Muscle of leg (tissue), 16 donors: ENCODE measurements at places on chromosomes 7 and 10. TPM values are rescaled to one million over a fixed set of nuclear protein-coding genes. Genes with fewer than 3 reads are reported as not detected.

DNA sequence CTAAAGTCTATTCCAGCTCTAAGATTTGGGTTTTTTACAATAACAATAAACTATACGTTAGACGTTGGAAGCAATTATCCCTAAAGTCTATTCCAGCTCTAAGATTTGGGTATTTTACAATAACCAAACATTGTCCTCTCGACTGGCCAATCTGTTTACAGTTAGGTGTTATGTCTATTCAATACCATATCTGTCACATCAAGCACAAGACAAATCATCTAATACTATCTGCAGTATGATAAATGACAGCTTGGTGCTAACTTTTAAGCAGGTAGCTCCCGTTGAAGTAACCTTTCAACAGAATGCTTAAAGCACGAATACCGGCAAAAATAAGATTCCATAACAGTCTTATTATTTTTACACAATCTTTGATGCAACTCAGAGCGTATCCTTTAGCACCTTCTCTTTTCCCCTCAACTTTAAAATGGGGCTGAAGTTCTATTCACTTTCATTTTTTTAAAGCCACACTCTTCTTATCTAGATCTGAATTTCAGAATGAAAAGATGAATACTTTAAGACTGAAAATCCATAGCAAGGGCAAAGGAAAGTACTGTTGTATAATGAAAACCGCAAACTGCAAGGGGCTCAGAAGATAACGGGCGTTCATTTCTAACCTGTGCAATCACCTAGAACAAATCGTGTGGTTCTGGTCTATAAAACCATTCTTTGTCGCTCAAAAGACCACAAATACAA is 925 bp downstream of the H2AZ2 start:
- no peak for DNase-seq
- H3K36me3 ChIP-seq = peaks cover 3% of the 10 kb centered on the region
- H3K27me3 ChIP-seq = no peaks in the 10 kb centered on the region
- peak overlapping the region; percentile 99 for H3K27ac ChIP-seq
- peak overlapping the region; percentile 72 for H3K4me3 ChIP-seq

DNA sequence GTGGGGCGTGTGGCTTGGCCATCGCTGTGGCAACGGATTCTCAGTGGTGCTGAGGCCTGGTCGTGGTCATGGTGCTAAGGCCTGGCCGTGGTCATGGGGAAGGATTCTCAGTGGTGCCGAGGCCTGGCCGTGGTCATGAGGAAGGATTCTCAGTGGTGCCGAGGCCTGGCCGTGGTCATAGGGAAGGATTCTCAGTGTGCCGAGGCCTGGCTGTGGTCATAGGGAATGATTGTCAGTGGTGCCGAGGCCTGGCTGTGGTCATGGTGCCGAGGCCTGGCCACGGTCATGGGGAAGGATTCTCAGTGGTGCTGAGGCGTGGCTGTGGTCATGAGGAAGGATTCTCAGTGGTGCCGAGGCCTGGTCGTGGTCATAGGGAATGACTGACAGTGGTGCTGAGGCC is 327.9 kb downstream of the ADARB2 start:
- H3K27ac ChIP-seq = no peak overlapping the region
- no peaks in the 10 kb centered on the region for H3K36me3 ChIP-seq
- H3K27me3 ChIP-seq = peaks cover 11% of the 10 kb centered on the region

DNA sequence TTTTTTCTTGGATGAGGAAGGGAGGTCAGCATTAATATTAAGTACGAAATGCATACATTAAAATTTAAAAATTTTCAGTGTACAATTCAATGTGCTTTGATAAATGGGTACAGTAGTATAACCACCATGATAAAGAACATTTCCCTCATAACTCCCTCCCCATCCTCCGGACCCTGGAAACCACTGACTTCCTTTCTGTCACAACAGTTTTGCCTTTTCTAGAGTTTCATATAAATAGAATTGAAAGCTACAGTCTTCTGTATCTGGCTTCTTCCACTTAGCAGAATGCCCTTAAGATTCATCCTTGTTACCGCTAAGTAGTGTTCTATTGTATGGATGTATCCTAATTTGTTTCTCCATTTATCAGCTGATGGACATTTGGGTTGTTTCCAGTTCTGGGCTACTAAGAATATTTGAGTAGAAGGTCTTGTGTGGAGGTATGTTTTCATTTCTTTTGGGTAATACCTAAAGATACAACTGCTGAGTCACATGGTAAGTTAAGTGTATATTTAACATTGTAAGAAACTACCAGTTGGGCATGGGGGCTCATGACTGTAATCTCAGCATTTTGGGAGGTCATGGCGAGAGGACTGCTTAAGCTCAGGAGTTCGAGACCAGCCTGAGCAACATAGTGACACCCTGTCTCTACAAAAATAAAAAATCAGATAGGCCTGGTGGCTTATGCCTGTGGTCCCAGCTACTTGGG is 30.8 kb downstream of the ABI1 start:
- no peak overlapping the region for H3K27ac ChIP-seq
- no peaks in the 10 kb centered on the region for H3K36me3 ChIP-seq
- no peak overlapping the region for H3K4me3 ChIP-seq
- H3K27me3 ChIP-seq = no peaks in the 10 kb centered on the region
- peak; percentile 7 for DNase-seq

GRCh38 chr10:102120991-102121738 is 997 bp upstream of the LDB1 start:
- peaks cover 52% of the 10 kb centered on the region for H3K4me1 ChIP-seq
- peak; percentile 95 for DNase-seq
- H3K27ac ChIP-seq = peak overlapping the region; percentile 99
- peaks cover 4% of the 10 kb centered on the region for H3K36me3 ChIP-seq

GRCh38 chr7:2460188-2460587 is 16.0 kb downstream of the GRIFIN start:
- DNase-seq = peak; percentile 19
- peaks cover 11% of the 10 kb centered on the region for H3K4me1 ChIP-seq
- no peak overlapping the region for H3K27ac ChIP-seq
- no peak overlapping the region for H3K4me3 ChIP-seq
- H3K36me3 ChIP-seq = no peaks in the 10 kb centered on the region

DNA sequence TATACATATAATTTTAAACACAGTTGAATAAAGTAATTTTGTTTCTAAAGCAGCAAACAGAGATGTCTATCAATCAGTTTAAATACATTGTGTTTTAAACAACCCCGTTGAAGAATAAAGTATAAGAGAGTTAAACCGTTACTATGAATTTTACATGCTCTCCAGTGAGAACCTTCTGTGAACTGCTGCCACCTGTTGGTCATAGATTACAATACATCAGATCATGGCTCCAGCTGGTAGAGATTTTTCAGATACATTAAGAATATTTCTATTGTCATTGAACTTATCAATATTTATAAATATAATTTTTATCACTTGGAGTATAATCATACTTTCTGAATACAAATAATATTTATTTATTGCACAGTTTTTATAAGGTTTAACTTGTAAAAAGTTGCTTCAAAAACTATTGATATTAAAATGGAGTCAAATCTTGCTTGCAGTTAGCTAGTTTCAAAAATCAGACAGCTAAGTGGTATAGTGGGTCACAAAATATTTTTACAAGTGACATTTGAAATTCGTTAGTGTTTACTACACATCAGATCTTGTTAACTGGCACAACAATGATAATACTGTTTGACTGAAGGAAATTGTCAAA is 561.2 kb upstream of the PHF14 start:
- no peaks in the 10 kb centered on the region for H3K36me3 ChIP-seq
- H3K4me3 ChIP-seq = no peak overlapping the region
- peak; percentile 54 for DNase-seq
- no peaks in the 10 kb centered on the region for H3K27me3 ChIP-seq
- H3K27ac ChIP-seq = no peak overlapping the region

DNA sequence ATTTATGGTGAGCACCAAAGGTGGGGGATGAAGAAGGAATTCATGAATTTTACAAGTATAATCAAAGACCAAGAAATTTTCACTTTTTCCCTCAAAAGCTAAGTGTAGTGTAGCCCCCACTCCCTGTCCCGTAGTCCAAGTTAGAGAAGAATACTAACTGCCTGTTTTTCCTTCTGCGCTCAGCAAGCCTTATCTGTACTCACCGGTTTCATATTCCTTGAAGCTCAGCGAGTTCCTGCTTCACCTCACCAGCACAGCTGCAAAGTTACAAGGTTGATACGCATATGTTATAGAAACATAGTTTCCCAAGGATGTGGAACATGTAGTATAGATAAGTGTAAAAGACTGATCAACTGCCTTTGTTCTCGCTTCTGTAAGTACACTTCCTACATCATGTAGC is 16.0 kb upstream of the ZNF33B start:
- H3K27me3 ChIP-seq = no peaks in the 10 kb centered on the region
- no peak for DNase-seq
- H3K36me3 ChIP-seq = no peaks in the 10 kb centered on the region
- no peak overlapping the region for H3K4me3 ChIP-seq
- no peaks in the 10 kb centered on the region for H3K4me1 ChIP-seq
- H3K27ac ChIP-seq = no peak overlapping the region

DNA sequence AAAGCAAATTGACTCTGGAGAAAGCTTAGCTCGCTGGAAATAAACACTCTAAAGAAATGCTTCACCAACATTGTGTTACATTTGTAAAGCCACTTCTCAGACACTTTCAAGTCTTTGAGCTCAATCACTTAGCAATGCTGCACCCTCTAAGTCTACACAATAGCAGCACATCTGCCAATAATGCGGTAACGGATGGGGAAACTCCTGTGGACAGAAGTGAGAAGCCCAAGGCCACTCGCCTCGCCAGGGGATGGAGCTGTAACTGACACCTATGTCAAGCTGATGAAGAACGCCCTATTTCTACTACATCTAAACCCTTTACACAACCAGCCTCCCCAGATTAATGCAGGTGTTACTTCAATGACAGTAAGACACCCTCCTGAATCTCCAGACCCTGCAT is 167.7 kb downstream of the SFMBT2 start:
- peaks cover 2% of the 10 kb centered on the region for H3K4me1 ChIP-seq
- peaks cover 6% of the 10 kb centered on the region for H3K36me3 ChIP-seq
- DNase-seq = no peak
- no peak overlapping the region for H3K4me3 ChIP-seq

DNA sequence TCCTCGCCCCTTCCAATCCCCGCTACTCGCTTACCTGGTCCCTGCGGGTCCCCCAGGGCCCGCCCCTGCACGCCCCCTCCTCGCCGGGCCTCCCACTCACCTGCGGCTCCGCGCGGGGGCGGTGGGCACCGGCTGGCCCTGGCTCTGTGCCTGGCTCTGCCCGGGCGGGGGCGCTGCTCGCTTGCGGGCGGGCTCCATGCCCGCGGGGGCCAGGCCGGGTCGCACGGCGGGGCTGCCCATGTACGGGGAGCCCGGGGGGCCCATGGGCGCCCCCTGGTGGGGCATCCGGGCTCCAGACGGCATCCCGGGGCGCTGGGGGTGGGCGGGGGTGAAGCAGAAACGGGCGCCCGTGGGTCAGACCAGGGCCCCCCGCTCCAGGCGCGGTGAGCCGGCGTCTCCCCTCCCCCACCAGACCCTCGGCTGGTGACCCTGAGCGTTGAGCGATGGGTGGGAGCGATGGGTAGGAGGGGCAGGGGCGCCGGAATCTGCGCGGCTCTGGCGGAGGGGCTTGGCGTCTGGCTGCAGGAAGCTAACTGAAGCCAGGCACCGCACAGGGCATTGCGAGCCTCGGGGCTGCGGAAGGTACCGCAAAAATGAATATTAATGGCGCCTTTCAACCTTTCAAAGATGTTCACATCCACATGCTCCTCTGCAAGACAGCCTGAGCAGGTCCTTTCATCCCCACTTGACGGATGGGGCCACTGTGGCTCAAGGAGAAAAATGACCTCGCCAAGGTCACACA is 3.0 kb downstream of the SMARCD3 start:
- H3K27me3 ChIP-seq = peaks cover 7% of the 10 kb centered on the region
- peaks cover 59% of the 10 kb centered on the region for H3K4me1 ChIP-seq
- peaks cover 29% of the 10 kb centered on the region for H3K36me3 ChIP-seq
- peak overlapping the region; percentile 96 for H3K27ac ChIP-seq

- no peak overlapping the region for H3K27ac ChIP-seq
- no peak overlapping the region for H3K4me3 ChIP-seq
- H3K27me3 ChIP-seq = no peaks in the 10 kb centered on the region
- H3K4me1 ChIP-seq = peaks cover 27% of the 10 kb centered on the region
Observed at GRCh38 chr10:46516660-46517416, 39.6 kb downstream of the GPRIN2 start.

- no peak overlapping the region for H3K27ac ChIP-seq
- no peaks in the 10 kb centered on the region for H3K4me1 ChIP-seq
- H3K4me3 ChIP-seq = no peak overlapping the region
- H3K27me3 ChIP-seq = peaks cover 5% of the 10 kb centered on the region
Observed at GRCh38 chr10:47237316-47238260, 62.4 kb upstream of the GDF10 start.

- DNase-seq = no peak
- peak overlapping the region; percentile 35 for H3K27ac ChIP-seq
- peak overlapping the region; percentile 65 for H3K4me3 ChIP-seq
- peaks cover 31% of the 10 kb centered on the region for H3K27me3 ChIP-seq
- H3K4me1 ChIP-seq = peaks cover 73% of the 10 kb centered on the region
Observed at GRCh38 chr7:2522780-2523433, 3.3 kb downstream of the LFNG start.

DNA sequence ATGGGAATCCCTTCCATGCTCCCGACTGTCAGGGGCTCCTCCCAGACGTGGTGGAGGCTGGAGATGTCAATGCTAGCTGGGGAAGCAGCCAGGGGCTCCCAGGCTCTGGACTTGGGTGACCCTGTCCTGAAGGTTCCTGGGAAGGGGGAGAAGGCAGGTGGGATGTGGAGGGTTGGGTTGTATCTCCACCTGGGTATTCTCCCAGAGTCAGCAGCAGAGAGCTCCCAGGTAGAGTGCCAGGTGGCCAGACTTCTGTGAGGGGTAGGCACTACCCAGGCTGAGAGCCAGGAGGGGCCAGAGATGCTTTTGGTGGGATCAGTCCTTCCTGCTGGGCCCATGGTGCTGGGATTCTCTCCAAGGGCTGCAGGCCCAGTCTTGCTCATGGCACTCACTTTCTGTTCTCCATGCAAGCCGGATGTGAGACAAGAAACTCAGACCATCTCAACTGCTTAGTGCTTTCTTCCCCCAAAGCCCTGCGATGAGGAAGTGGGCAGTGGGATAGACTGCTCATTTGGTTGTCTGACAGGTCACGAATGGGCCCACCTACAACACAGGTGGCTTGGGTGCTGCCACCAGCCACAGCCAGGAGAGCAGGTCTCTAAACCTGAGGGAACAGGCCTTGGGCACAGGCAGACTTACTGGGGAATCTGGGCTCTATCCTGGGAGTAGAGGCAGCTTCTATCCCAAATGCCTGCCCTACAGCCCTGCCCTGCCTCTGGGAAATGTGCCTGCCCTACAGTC is 52.5 kb upstream of the CAMK2B start:
- H3K27me3 ChIP-seq = peaks cover 3% of the 10 kb centered on the region
- DNase-seq = no peak
- no peak overlapping the region for H3K4me3 ChIP-seq
- H3K27ac ChIP-seq = no peak overlapping the region

The ACBD7 gene
- total RNA-seq = 1.6 TPM

The FOXP2 gene
- total RNA-seq = 10.0 TPM

The UPK3BL2 gene
- 2.8 TPM for total RNA-seq

The GTF2I gene
- 101 TPM for total RNA-seq

The SPAM1 gene
- not detected for total RNA-seq
